Left cardiac atrium (tissue), 4 donors: ENCODE measurements at places on chromosomes 12 and 14. TPM values are rescaled to one million over a fixed set of nuclear protein-coding genes. Genes with fewer than 3 reads are reported as not detected.

DNA sequence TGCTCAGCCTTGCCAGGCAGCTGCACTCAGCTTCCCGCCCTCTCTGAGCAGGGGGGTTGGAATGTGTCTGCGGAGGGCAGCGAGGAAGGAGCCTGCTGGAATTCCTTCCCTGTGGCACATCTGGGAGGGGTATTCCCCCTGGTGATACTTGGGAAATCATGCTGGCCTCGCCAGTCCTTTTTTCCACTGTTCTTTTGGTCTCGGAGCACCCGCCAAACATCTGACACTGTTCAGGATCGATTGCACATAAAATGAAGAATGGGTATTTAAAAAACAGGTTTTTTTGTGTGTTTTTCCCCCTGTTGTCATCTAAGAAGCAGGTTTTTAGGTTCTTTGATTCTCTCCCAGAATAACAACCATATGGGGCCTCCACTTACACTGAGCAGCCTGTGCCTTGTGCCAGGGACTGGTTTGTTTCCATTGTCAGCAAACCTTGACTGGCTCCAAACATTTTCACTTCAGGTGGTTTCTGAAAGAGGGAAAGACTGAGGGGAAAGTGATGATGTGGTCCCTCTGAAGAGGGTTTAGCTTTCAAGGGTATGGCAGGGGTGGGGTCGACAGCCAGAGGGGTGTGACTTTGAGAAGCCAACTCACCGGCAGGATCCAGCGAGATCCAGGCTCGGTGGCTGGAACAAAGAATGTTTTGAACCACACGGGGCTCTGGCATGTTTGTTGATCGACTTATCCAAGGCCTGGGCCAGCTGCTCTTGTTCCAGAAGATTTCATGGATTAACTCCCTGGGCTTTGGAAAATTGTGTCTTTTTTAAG lies 215.1 kb downstream of the CACNA1C start:
- no peak for DNase-seq

Gene ABCC9
- total RNA-seq, result 44.6 TPM

DNA sequence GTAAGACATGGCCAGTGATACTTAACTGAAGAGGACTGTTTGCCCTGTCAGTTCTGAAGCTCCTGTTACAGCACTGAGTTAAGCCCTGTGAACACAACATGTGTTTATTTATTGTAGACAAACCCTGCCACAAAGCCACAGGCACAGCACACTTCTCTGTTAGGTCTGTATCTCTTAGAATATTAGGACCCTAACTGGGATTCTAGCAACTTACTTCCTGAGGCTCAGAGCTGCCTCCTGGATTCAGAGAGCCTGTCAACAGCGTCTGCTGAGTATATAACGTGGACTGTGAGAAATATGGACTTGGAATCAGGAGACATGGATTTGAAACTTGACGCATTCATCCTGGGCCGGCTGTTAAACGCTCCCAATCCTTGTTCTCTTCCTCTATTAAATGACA lies 135.0 kb upstream of the HIF1A start:
- DNase-seq, result no peak

Gene GPX2
- total RNA-seq, result not detected

Gene MLF2
- total RNA-seq, result 118 TPM

Gene COL2A1
- not detected for total RNA-seq

DNA sequence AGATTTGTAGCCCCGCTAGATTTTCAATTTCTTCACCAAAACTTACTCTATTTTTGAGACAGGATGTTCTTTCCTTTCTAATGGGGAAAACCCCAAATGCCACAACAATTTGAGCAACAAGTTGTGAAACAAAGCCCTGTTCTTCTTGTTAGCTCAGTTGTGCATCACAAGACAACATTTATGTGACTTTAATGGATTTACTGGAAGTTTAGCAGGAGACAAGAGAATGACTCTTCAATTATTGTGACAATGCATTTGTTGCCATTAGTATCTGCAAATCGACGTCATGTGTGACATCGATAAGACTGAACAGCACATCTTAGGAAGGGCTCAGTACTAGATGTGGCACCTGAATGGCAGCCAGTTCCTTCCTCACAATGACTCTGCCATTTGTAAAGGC lies 1028.9 kb upstream of the TMEM132C start:
- no peak for DNase-seq

DNA sequence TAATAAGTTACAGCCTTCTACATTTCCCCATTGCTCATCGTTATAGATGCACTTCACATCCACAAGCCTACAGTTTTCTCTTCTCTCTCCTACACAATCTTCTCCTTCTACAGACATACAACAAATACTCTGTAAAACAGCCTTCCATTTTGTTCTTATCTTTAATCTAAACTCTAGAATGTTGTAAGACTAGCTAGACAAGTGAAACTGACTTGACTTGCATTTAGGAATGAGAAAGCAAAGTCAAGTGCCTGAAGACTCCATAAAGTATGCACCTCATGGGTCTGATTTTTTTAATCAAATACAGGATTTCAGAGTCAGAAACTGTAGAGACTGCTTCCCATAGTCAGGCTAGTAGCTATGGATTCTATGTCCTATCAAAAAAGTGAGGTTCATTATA lies 190.3 kb downstream of the KLHL28 start:
- no peak for DNase-seq

DNA sequence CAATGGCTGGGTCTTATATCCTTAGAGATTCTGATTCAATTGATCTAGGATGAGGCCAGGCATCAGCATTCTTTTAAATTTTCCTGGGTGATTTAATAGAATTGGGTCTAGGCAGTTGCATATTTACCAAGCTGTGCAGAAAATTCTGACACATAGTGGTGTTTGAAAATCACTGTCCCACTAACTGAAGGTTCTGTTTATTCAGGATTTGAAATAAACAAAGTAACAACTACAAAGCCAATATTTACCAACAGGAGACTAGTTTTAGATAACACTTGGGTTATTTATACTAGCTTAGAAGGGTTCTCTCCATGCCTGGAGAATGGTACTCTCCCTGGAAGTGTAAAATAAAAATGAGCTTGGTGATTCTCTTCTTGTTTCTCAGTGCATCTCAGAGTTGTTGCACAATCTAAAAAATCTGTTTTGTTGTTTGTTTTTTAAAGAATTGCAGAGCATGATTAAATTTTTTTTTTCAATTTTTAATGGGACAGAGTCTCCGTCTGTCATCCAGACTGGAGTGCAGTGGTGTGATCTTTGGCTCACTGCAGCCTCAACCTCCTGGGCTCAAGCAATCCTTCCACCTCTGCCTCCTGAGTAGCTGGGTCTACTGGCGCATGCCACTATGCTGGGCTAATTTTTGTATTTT lies 16.9 kb downstream of the BEST3 start:
- DNase-seq, result no peak

Gene FOXA1
- not detected for total RNA-seq

GRCh38 chr12:32589165-32589865 lies 89.8 kb upstream of the DNM1L start:
- no peak for DNase-seq

Gene LRR1
- 7.4 TPM for total RNA-seq

DNA sequence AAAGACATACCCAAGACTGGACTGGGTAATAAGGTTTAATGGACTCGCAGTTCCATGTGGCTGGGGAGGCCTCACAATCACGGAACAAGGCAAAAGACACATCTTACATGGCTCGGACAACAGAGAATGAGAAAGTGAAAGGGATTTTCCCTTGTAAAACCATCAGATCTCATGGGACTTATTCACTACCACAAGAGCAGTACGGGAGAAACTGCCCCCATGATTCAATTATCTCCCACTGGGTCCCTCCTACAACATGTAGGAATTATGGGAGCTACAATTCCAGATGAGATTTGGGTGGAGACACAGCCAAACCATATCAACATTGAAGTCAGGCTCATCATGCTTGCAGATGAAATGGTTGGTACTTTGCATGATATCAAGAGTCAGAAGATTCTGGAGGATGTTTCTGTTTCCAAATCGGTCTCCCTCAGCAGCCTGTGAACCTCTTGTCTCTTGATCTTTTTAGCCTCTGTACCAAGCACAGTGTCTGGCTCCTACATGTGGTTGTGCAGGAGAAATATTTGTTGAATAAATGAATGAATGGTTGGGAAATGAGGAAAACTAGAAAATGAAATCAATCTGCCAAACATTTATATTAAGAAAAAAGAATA lies 98.6 kb downstream of the VRK1 start:
- DNase-seq, result no peak

DNA sequence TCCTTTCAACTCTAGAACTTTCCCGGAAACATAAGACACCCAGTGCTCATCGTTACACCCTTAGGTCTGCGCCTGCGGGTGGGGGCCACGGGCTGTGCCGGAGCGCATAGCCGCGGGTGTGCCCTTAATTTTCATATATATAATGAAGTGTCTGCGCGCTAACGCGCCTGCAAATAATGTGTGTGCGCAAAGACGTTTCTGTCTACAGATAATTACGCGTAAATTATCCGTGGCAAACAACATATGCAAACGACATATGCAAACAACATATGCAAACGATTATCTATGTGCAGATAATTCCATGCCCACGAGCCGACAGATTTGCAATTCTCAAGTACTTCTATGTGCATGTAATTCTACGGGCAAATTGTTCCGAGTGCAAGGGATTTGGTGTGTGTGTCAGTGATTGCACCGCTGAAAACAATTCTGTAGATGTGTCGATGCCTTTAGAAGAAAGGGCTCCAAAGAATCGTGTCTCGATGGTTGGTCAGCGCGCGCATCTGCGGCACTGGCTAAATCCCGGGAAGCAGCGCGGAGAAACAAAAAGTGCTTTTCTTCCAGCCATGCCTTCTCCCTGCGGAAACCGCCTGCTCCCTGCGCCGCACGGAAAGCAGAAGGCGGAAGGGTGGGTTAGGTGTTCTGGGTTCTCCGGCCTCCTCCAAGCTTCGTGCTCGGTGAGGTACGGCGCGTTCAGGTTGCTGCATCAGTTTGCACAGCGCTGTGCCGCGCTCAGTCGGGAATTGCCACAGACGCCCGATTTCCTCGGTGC lies 34.5 kb upstream of the TBX5 start:
- no peak for DNase-seq

- DNase-seq, result no peak
These were observed 75.5 kb downstream of the TMEM116 start for GRCh38 chr12:111937429-111937828.

DNA sequence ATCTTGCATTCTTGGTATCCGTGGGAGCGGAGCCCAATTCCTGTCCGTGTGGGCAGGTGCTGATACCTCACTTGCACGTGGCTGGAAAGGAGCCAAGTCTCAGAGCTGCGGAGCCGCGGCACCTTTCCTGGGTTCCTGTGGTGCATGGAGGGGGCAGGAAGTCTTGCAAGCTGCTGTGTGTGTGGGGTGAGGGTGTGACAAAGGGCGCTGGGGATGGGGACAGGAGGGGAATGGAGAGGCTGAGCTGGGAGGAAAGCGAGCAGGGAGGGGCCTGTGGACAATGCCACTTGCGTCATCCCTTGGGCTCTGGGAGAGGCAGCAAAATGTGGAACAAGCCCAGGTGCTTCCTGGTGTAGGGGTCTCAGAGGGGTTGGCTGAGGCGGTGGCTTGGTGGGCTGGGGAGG lies 86.7 kb downstream of the CALM1 start:
- DNase-seq, result no peak
